ENCODE measurements at places on chromosomes 12 and 14.

GRCh38 chr14:32324601-32325000 lies 4.5 kb upstream of the AKAP6 start:
- DNase-seq = no peak

- no peak for DNase-seq
Measured at GRCh38 chr12:25830456-25830855, 128.0 kb upstream of the RASSF8 start.

DNA sequence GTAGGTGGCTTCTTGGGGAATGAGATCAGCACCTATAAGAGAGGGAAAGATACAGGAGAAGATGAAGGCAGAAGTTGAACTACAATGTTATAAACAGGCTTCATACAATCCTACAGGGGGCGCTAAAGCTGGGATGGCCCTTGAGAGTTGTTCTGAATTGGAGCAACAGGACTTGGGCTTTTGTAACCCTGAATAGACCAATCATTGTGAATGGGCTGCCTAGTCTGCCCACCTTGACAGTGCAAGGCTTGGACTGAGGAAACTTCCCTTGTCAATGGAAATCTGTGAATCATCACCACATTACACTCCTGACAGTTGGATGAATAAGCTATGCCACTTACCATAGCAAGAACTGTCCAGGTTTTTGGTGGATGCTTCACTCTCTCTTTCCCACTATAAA lies 306.1 kb downstream of the KCNC2 start:
- no peak for DNase-seq

- DNase-seq = no peak
Measured at GRCh38 chr14:104192883-104193245, 54.5 kb downstream of the KIF26A start.

- DNase-seq = no peak
Measured at GRCh38 chr14:98269533-98269932, 1002.5 kb downstream of the BCL11B start.

DNA sequence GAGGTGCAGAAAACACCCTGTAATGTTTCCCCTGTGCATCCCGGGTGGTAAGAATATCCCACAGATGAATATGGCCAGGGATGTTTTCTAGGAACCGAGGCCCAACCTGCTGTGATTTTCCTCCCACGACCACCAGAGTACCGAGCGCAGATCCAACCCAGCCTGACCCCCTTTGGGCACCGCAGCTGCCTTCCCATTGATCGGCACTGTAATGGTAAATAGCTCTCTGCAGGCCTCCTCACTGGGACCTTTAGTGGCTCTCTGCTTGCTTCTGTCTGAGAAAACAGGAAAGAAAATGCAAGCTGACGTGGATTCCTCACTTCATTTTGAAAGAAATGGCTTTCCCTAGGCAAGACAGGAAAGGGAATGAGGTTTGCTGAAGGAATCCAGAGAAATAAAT lies 2.4 kb upstream of the RAB15 start:
- no peak for DNase-seq

- DNase-seq = no peak
Measured at GRCh38 chr14:58625438-58625837, 12.3 kb upstream of the DACT1 start.

GRCh38 chr12:6978611-6979011 lies 7.9 kb downstream of the EMG1 start:
- DNase-seq = no peak

DNA sequence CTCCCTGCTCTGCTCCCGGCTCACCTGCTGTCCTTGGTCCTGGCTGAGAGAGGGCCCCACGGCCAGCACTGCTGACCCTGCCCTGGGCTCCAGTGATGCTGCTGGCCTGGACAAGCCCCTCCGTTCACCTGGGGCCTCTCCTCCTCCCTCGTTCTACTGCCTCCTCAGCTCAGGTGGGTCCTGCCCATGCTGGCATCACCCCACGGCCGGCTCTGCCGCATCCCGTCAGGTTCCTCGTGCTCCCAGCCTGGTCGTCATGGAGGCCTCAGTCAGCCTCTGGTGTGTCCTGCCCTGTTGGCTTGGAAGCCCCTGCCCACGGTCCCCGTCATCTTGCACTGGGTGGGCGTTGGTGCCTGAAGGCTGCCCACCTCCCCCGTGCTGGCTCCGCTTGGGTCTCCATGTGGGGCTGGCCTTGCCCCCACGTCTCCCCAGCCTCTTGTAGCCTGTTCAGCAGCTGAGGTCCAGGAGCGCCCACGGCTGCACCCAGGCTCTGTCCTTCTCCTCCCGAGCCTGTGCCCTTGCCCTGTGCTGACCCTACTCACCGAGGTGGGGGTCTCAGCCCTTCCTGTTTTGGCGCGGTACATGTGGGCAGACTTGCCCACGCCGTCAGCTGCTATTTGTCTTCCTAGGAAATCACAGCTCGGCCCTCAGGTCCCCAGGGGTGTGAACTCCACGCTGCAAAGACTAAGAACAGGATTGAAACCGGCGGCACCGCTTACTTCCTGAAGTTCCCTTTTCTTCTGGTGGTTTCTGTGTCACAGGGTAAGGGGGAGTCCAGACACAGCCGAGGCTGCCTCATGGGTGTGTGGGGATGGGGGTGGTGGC lies 121.6 kb downstream of the TMEM121 start:
- DNase-seq = no peak

- no peak for DNase-seq
Measured at GRCh38 chr12:64029013-64029857, 184.7 kb downstream of the SRGAP1 start.

DNA sequence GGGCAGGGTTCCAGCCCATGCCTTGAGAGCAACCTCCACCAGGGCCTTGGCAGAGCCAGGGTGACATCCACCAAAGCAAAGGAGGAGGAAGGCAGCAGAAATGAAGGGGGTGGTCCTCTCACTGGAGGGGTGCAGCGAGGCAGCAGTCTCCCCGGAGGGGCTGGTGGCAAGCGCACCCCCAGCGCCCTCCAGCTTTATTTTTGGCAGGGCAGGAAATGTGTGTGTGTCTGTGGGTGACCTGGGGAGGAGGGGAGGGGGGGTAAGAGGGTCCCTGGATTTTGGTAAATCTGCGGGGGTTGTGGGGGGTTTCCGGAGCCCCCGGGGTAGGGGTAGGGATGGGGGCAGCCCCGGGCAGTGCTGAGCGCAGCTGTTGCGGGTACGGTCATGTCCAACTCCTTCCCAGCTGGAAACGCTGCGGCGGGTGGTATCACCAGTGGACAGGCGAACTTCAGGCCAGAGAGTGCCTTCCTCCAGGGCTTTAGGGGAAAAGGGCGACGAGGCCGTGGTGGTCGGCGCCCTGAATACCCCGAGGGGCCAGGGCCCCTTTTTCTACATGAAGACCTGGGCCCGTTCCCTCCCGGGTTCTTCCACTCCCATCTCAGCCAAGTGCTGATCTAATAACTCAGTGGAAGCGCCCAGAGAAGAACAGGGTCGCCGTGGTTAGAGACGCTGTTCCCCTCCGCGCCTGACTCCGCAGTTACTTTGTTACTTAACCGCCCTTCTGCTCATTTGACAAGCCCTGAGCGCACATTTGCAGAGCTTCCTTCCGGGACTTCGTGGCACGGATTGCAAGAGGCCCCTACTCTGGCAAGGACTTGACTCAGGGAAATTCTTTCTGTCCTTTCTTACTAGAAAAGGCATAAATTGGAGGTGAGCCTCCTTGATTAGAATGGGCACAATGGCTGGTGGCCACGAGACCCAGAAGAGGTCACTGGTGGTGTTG lies 55.2 kb downstream of the FOS start:
- peak; percentile 76 for DNase-seq

- no peak for DNase-seq
Measured at GRCh38 chr12:107291018-107291417, 197.7 kb upstream of the CRY1 start.

GRCh38 chr12:11826574-11826973 lies 177.1 kb downstream of the ETV6 start:
- no peak for DNase-seq

DNA sequence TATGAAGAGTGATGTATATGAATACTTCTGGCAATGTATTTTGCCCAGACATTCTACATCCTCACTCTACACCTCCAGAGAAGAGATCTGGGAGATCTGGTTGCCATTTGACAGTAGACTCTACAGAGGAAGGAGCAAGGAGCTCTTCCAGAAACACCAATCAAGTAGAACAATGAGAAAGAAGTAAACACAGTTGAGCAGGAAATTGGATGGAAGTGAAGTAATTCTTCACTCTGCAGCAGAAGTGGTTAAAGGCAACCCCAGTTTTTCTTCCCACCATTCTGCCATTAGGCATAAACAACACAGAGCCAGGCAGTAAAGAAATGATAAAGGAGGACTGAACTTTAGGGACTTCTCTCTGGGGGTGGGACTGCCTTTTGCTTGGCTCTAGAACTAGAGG lies 48.5 kb upstream of the PRICKLE1 start:
- no peak for DNase-seq

GRCh38 chr14:50605766-50606165 lies 45.8 kb downstream of the ATL1 start:
- DNase-seq = no peak

DNA sequence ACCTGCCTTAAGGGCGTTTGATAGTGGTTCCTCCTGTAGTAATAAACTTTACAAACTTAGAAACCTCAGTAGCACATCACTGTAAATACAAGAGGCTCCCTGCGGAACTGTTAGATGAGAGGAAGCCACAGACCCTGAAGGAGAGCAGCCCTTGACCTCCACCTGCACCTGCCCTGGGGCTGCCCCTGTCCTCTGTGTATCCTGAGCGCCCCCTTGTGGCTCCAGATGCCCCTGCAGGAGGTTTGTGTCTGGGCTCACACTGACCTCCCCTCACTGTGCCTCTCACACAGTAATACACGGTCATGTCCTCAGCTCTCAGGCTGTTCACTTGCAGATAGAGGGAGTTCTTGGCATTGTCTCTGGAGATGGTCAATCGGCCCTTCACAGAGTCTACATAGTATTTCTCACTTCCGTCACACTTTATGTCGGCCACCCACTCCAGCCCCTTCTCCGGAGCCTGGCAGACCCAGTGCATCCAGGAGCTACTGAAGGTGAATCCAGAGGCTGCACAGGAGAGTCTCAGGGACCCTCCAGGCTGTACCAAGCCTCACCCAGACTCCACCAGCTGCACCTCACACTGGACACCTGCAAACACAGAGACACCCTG lies 1059.8 kb downstream of the TMEM121 start:
- peak; percentile 35 for DNase-seq

GRCh38 chr12:12686925-12687324 lies 9.1 kb downstream of the GPR19 start:
- DNase-seq = no peak

GRCh38 chr14:51821822-51822221 lies 38.6 kb upstream of the GNG2 start:
- no peak for DNase-seq
